ENCODE measurements at places on chromosomes 5 and 9. TPM values are rescaled to one million over a fixed set of nuclear protein-coding genes. Genes with fewer than 3 reads are reported as not detected.

DNA sequence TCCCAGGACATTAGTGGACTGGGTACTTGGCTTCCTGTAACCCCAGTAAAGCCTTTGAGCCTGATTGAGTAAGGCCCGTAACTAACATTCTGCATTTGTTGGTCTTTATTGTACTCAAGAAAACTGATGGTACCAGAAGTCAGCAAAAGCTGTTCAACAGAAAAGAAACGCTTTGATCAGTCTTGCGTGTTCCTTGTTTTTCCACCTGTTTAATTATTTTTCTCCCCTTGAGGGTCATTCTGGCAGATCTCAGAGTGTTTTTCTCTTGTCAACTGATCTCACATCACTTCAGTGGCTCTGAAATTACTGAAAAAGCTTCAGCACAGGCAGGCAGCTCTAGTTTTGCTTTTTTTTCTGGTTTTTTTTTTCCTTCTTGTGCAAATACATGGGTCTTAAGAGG is 6.1 kb upstream of the TMEM268 start:
- no peaks in the 10 kb centered on the region for H3K27me3 ChIP-seq
- no peak overlapping the region for H3K27ac ChIP-seq
- H3K4me1 ChIP-seq: no peaks in the 10 kb centered on the region

The PCDH12 gene
- total RNA-seq: 0.57 TPM

The PPP2R2B gene
- 14.1 TPM for total RNA-seq

The CDX1 gene
- total RNA-seq: not detected

The LRRC8A gene
- total RNA-seq: 48.1 TPM

GRCh38 chr5:14143546-14143840 is 351 bp downstream of the TRIO start:
- H3K4me1 ChIP-seq: peaks cover 32% of the 10 kb centered on the region
- no peaks in the 10 kb centered on the region for H3K27me3 ChIP-seq
- DNase-seq: peak; percentile 62
- H3K4me3 ChIP-seq: peak overlapping the region; percentile 91

DNA sequence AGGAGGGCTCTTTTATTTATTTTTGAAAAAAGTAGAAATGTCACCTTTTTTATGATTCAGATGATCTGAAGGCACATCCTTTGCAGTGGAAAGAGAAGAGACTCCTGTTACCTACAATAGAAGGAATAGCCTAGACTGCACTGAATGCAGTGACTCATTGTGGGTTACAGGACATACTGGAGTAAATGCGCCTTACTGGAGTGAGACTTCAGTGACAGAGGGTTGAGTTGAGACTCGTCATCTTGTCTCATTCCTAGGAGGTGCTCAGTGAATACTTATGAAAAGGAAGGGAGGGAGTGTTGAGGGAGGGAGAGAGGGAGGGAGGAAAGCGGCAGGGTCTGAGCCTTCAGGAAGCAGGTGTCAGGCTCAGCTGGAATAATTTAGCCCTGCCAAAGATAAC is 25.2 kb downstream of the ANKRA2 start:
- no peaks in the 10 kb centered on the region for H3K27me3 ChIP-seq
- H3K4me1 ChIP-seq: no peaks in the 10 kb centered on the region
- H3K4me3 ChIP-seq: no peak overlapping the region
- no peak overlapping the region for H3K27ac ChIP-seq
- no peaks in the 10 kb centered on the region for H3K36me3 ChIP-seq

DNA sequence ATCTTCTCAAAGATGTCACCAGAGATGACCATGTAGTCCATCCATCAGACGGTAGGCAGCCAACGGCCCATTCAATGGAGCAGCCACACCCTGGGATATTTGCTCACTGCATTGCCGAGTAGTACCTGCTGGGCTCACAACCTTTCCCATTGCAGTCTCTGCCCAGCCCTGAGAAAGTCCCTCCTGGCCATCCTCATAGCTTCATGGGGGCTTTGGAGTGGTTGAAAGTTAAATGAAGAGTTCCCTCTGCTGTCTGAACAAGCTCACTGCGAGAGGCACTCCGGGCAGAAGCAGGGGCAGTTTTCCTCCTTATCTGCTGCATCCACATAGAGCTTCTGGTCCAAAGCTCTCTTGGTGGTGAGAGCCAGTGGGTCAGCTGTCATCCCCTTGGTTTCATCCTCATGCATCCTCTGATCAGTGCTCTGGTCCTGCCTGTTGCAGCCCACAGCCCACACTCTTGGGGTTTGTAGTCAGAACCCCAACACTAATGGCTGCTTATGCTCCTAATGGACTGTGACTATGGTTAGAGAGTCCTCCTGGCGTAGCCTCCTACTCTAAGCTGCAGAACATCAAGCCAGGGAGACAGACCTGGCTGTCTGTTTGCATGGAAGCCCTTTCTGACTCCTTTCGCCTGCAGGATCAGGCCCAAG is 23.3 kb downstream of the TNFSF8 start:
- H3K27me3 ChIP-seq: peaks cover 56% of the 10 kb centered on the region
- no peak overlapping the region for H3K4me3 ChIP-seq
- no peak overlapping the region for H3K27ac ChIP-seq

The SPATA31D1 gene
- not detected for total RNA-seq

The GARIN3 gene
- not detected for total RNA-seq

The RASEF gene
- total RNA-seq: 0.33 TPM

DNA sequence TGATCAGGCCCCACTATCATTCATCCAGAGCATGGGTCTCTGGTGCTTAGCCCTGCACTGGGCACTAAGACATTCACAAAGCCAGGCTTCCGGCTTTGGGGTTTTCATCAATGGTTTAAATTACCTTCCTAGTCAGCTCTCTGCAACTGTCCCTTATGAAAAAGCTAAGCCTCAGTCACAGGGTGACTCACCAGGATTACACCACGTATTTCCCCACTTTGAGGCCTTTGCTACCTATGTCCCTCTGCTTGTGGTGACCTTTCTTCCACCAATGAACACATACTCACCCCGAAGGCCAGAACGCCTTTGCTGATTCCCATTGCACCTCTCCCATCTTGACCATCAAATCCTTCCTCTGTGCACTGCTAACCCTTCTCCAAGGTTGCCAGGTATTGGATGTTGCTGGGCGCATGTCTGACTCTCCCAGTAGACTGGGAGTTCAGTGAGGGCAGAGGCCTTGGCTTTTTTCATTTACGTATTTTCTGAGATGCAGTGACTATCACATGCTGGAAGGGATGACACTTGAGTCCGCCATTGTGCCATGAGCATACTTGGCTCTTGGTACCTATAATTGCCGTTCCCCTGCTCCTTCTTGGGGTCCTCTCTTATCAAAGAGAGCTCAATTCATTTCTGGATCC is 58.7 kb upstream of the TNFSF8 start:
- no peak overlapping the region for H3K27ac ChIP-seq
- DNase-seq: no peak
- no peaks in the 10 kb centered on the region for H3K36me3 ChIP-seq
- H3K4me3 ChIP-seq: no peak overlapping the region
- peaks cover 95% of the 10 kb centered on the region for H3K27me3 ChIP-seq

DNA sequence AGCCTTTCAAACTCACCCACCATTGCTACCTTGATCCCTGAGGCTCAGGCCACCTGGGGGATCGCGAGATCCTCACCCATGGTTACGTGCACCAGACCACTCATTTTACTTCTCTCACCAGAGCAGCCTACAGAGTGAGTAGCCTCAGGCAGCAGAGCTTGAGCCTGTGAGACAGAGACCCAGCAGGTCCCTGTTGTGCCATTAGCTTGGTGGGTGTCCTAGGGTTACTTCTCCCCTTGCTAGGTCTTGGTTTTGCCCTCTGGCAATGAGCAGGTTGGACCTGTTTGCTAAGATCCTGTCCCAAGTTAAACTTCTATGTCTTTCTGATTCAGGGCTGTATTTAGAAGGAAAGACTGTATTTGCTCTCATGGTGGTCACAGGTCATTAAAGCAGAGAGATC is 21.8 kb downstream of the WHRN start:
- H3K27ac ChIP-seq: no peak overlapping the region
- H3K4me1 ChIP-seq: peaks cover 6% of the 10 kb centered on the region
- DNase-seq: no peak
- no peak overlapping the region for H3K4me3 ChIP-seq
- H3K27me3 ChIP-seq: no peaks in the 10 kb centered on the region
- H3K36me3 ChIP-seq: no peaks in the 10 kb centered on the region

The NTNG2 gene
- total RNA-seq: 3.5 TPM

The SREK1 gene
- 26.9 TPM for total RNA-seq

GRCh38 chr5:141495453-141495811 is 6.6 kb downstream of the PCDHGC5 start:
- DNase-seq: no peak
- peaks cover 30% of the 10 kb centered on the region for H3K27me3 ChIP-seq
- no peak overlapping the region for H3K4me3 ChIP-seq
- no peak overlapping the region for H3K27ac ChIP-seq
- peaks cover 7% of the 10 kb centered on the region for H3K4me1 ChIP-seq
- H3K36me3 ChIP-seq: no peaks in the 10 kb centered on the region

The JAKMIP2 gene
- 15.9 TPM for total RNA-seq

GRCh38 chr5:138109463-138110265 is 25.8 kb downstream of the WNT8A start:
- no peaks in the 10 kb centered on the region for H3K27me3 ChIP-seq
- DNase-seq: no peak
- H3K4me3 ChIP-seq: no peak overlapping the region

GRCh38 chr5:96340357-96340756 is 92.7 kb downstream of the PCSK1 start:
- no peak overlapping the region for H3K4me3 ChIP-seq
- no peaks in the 10 kb centered on the region for H3K36me3 ChIP-seq
- peaks cover 15% of the 10 kb centered on the region for H3K4me1 ChIP-seq
- no peaks in the 10 kb centered on the region for H3K27me3 ChIP-seq

DNA sequence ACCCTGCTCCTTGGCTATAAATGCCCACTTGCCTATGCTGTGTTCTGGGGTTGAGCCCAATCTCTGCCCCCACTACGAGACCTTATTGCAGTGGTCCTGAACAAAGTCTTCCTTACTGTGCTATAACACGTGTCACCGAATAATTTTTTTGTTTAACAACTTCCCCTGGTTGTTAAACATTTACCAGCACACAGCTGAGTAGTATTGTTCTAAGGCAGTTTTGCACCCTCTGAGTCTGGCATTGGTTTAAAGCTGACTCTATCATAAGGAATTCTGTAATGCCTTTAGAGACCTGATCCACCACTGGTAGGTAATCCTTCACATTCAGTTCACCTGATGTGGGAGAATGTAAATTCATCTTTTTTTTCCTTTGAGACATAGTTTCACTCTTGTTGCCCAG is 25.6 kb upstream of the ANKRD31 start:
- H3K36me3 ChIP-seq: no peaks in the 10 kb centered on the region
- no peaks in the 10 kb centered on the region for H3K4me1 ChIP-seq
- DNase-seq: no peak

DNA sequence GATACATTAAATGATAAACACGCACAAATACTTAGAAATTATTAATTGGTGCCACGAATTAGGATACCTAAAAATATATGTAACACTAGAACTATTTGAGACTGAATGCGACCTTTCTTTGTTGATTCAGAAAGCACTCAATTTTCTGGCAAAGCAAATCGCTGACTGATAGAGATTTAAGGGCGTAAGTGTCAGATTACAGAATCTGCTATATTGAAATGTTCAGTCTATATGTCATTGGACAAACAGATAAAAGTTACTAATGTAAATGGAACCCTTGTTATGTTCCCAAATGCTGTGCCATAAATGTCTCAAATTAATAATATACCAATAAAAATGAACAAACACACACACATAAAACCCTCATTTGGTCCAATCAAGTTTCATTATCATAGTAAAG is 137.9 kb downstream of the MPDZ start:
- H3K4me1 ChIP-seq: peaks cover 4% of the 10 kb centered on the region
- no peak for DNase-seq
- H3K27ac ChIP-seq: no peak overlapping the region
- no peaks in the 10 kb centered on the region for H3K27me3 ChIP-seq
- H3K36me3 ChIP-seq: peaks cover 9% of the 10 kb centered on the region

The SPATA31E1 gene
- not detected for total RNA-seq

- H3K4me3 ChIP-seq: no peak overlapping the region
- no peak for DNase-seq
- no peak overlapping the region for H3K27ac ChIP-seq
- H3K27me3 ChIP-seq: no peaks in the 10 kb centered on the region
Observed at GRCh38 chr9:120267929-120268328, 312.0 kb downstream of the CDK5RAP2 start.

DNA sequence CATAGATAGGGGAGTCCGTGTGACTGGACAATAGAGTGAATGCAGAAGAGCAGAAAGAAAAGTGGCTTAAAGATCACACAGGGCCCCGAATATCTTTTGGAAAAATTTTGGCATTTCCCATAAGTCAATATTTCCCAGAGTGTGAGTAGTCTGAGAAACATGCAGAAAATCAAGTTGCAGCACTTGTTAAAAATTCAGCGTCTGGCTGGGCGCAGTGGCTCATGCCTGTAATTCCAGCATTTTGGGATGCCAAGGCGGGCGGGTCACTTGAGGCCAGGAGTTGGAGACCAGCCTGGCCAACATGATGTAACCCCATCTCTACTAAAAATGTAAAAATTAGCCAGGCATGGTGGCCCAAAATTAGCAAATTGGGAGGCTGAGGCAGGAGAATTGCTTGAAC is 227.0 kb downstream of the DRD1 start:
- DNase-seq: no peak
- H3K4me3 ChIP-seq: no peak overlapping the region
- H3K27ac ChIP-seq: no peak overlapping the region
- no peaks in the 10 kb centered on the region for H3K36me3 ChIP-seq
- H3K4me1 ChIP-seq: no peaks in the 10 kb centered on the region

GRCh38 chr5:172700365-172701290 is 59.6 kb downstream of the NEURL1B start:
- no peak overlapping the region for H3K4me3 ChIP-seq
- H3K36me3 ChIP-seq: no peaks in the 10 kb centered on the region
- no peak overlapping the region for H3K27ac ChIP-seq
- H3K27me3 ChIP-seq: no peaks in the 10 kb centered on the region
- H3K4me1 ChIP-seq: peaks cover 19% of the 10 kb centered on the region

The AFAP1L1 gene
- 39.3 TPM for total RNA-seq

GRCh38 chr5:43279548-43280274 is 33.5 kb downstream of the HMGCS1 start:
- no peak overlapping the region for H3K4me3 ChIP-seq
- H3K27me3 ChIP-seq: no peaks in the 10 kb centered on the region
- no peak for DNase-seq
- H3K4me1 ChIP-seq: peaks cover 7% of the 10 kb centered on the region
- no peak overlapping the region for H3K27ac ChIP-seq

The BAAT gene
- total RNA-seq: not detected

- no peaks in the 10 kb centered on the region for H3K27me3 ChIP-seq
- no peak overlapping the region for H3K4me3 ChIP-seq
- H3K27ac ChIP-seq: no peak overlapping the region
- no peak for DNase-seq
- no peaks in the 10 kb centered on the region for H3K4me1 ChIP-seq
Observed at GRCh38 chr9:80797101-80797829, 892.1 kb downstream of the TLE1 start.

DNA sequence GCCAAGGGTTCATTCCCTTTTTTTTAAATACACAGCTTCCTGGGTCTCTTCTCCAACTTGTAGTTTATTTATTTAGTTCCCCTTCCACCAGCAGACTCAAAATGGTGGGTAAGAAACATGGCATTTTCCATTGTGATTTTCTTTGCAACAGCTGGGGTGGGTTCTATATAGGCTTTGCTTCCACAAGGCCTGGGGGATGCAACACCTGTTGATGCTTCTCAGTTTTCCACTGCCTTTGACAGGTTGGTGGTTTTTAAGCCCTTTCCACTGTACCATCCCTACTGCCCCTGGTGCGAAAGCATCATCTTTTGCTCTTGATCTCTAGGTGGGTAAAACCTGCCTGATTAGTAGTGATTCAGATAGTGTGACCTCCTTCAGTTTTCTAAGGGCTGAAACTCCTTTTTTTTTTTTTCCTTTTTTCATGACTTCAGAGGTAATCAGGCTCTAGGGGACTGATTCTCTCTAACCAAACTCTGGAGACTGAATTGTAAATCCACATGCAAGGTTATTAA is 8.5 kb downstream of the KDM3B start:
- H3K4me3 ChIP-seq: no peak overlapping the region
- H3K27me3 ChIP-seq: no peaks in the 10 kb centered on the region
- H3K27ac ChIP-seq: no peak overlapping the region
- H3K4me1 ChIP-seq: no peaks in the 10 kb centered on the region
- DNase-seq: no peak

The BICD2 gene
- 34.9 TPM for total RNA-seq

The HMCN2 gene
- total RNA-seq: 0.18 TPM

The LCN12 gene
- total RNA-seq: 11.4 TPM
